ENCODE measurements at places on chromosomes 7 and 10.

DNA sequence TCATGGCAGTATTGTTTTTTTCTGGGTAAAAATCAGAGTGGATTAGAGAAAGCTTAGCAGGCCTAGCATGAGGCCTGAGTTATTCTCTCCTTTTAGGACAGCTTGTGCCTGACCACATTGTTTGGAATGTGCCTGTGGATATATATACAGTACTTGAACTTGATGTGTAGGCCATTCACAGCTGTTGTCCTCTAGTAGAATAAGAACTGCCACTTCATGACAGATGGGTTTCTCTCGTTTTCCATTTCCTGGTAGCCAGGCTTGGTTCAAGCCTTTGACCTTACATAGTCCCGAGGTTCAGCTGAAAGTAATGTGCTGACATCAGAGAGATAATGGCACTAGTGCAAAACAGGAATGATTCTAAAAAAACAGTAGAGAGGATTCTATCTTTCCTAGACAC is 473.9 kb downstream of the AUTS2 start:
- DNase-seq: no peak

DNA sequence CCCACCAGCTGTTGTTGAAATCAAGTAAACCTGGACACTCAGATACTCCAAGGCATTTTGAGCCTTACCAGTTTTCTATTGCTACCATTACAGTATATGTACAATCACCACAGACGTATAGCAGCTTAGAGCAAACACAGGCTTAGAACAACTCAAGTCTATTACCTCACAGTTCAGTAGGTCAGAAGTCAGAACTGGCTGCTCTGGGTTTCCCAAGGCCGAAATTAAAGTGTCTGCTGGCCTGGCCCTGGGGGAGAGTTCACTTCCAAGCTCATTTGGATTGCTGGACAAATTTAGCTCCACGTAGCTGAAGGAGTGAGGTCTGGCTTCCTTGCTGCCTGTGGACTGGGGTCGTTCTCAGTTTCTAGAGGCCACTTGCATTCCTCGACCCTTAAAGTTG is 260.1 kb upstream of the LRRN3 start:
- DNase-seq: no peak

GRCh38 chr10:118948786-118949185 is 80.7 kb upstream of the NANOS1 start:
- no peak for DNase-seq

GRCh38 chr10:22489975-22490374 is 144.7 kb downstream of the SPAG6 start:
- DNase-seq: no peak

DNA sequence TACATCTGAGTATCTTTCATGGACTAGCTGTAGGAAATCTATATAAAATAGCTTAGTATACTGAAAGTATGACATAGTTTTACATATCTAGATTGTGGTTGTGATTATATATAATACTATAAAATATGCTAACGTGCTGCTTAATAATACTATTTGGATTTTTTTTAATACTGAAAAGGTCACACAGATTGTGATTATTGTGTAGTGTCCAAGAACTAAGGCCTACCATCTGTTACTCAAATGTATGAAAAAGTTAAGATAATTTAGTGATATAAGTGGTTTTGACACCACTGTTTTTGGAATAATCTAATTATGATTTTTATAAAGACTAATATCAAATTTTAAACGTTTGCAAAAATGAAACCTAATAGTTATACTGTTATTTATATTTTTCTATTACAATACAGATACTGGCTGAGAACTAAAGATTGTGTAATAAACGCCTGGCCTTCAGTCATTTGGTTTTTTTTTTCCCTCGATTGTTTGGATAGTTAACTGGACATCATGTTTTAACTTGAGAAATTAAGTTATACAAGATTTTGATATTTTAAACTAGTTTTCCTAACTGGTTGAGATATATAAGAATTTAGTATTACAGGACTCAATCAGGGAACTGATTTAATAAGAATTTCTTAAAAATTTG is 12.6 kb downstream of the PTEN start:
- no peak for DNase-seq

- no peak for DNase-seq
Observed at GRCh38 chr7:38682606-38683005, 51.4 kb upstream of the AMPH start.

GRCh38 chr10:24891823-24892222 is 60.6 kb downstream of the PRTFDC1 start:
- DNase-seq: no peak

DNA sequence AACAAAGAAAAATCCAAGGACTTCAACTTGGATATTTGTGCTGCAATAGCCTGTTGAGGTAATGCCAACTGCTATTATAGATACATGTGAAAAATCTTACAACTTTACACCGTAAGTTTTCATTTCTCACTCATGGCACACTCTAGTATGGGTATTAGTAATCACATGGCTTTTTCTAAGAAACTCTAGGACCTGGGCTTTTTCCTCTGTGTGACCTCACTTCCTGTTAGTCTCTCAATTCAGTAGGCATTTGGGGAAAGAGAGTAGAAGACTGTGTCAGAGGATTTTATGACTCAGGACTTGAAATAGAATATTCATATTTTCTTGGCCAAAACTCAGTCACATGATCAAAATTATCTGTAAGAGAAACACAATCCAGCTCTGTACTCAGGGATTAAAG is 1049.9 kb downstream of the REEP3 start:
- no peak for DNase-seq

GRCh38 chr7:121916211-121916610 is 43.2 kb downstream of the PTPRZ1 start:
- DNase-seq: no peak

GRCh38 chr7:55590517-55591281 is 18.4 kb upstream of the VOPP1 start:
- DNase-seq: no peak

- no peak for DNase-seq
Observed at GRCh38 chr10:6046773-6047611, 15.2 kb downstream of the IL2RA start.

GRCh38 chr10:91006752-91007346 is 86.0 kb upstream of the ANKRD1 start:
- no peak for DNase-seq

- DNase-seq: no peak
Observed at GRCh38 chr10:47405857-47406547, 21.9 kb upstream of the ZNF488 start.

DNA sequence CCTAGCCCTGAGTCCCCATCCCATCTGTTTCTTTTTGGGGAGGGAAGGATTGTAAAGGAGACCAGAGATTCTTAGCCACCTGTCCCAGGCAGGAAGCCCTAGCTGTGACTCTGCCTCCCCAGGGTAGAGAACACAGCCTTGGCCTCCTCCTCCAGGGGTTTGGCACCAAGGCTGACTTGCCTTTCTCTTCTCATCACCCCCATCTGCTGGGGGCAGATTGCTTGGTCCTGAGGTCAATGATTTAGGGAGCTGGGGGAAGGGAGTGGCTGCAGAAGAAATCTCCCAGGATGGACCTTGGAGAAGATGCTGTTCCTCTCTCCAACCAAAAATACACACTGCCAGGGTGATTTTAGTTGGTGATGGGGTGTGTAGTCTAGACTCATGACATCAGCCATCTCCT is 2.6 kb upstream of the MNX1 start:
- no peak for DNase-seq

GRCh38 chr7:22443370-22444180 is 56.4 kb downstream of the STEAP1B start:
- no peak for DNase-seq

GRCh38 chr10:132113206-132113605 is 47.5 kb downstream of the JAKMIP3 start:
- DNase-seq: no peak

- no peak for DNase-seq
Observed at GRCh38 chr7:7220821-7221220, 38.5 kb downstream of the C1GALT1 start.

GRCh38 chr10:1120306-1120705 is 64.1 kb downstream of the WDR37 start:
- no peak for DNase-seq

DNA sequence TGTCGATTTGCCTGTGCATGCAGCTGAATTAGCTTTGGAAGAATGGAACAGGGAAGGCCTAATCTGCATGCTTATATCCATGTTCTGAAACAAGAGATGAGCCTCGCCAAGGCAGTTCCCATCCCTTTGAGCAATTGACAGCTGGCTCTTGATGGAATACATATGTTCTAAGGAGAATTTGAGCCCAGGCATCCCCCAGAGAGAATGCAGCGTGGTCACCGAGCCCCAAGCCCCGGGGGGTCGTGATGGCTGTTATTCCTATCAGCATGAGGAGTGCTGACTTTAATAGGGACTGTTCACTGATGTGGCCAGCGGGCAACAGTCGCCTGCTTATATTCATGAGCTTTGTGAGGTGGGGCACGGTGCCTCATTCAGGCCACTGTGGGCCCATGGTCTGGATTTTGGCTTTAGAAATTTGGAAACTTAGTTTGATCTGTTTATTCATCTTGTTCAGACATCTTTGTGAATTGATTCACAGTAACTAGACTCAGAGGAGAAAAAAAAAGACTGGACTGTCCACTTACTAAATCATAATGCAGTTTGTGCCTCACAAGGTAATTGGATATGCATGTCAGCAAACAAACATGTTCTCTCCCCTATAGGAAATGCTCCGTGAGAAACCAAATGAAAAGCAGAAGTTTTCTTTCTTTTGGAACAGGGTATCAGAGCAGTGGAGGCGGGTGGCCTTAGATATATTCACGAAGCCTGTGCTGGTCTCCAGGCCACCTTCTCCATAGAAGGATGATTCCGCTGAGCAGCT is 204.9 kb downstream of the CCDC3 start:
- no peak for DNase-seq

- no peak for DNase-seq
Observed at GRCh38 chr10:103725242-103725641, 130.1 kb downstream of the SH3PXD2A start.

GRCh38 chr7:34163956-34164355 is 258.6 kb downstream of the BMPER start:
- no peak for DNase-seq

GRCh38 chr7:26944501-26945358 is 80.3 kb upstream of the SKAP2 start:
- DNase-seq: no peak

- no peak for DNase-seq
Observed at GRCh38 chr7:41582116-41582515, 120.8 kb downstream of the INHBA start.

Measured in stimulated activated CD4-positive, alpha-beta T cell treated with anti-CD3 and anti-CD28 coated beads, Interleukin-1b, Interleukin-23, amount 100 ng/mL, for 24 hours (primary cell).